ENCODE measurements at places on chromosomes 5 and 9. TPM values are rescaled to one million over a fixed set of nuclear protein-coding genes. Genes with fewer than 3 reads are reported as not detected.

Gene BNC2
- total RNA-seq = 11.7 TPM

Gene LCN12
- total RNA-seq = 0.55 TPM

Gene TMEM232
- not detected for total RNA-seq

Gene SPINK1
- total RNA-seq = not detected

DNA sequence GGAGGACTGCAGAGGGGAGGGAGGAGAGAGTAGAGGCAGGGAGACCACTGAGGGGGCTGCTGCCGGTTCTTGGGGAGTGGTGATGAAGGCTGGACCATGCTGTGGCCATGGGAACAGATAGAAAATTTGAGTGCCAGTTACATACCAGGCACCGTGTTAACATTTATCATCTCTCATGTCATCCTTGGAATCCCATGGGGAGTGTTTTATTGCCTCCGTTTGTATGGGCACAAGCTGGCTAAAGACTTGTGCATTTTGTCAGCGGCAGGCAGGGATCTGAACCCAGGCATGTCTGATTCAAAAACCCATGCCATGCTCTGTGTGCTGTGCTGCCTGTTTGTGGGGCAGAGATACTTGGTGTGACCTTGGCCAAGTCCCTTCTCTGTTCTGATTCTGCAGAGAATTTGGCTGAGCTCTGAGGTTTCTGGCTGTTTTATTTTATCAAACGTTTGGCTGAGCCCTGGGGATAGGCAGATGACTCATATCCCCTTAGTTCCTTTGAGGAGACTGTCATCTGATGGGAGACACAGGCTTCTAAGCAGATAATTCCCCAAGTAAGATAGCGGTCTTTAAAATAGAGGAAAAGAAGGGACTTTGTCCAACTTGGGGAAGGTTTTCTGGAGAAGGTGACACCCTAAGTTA lies 22.2 kb downstream of the COL27A1 start:
- DNase-seq = peak; percentile 60

DNA sequence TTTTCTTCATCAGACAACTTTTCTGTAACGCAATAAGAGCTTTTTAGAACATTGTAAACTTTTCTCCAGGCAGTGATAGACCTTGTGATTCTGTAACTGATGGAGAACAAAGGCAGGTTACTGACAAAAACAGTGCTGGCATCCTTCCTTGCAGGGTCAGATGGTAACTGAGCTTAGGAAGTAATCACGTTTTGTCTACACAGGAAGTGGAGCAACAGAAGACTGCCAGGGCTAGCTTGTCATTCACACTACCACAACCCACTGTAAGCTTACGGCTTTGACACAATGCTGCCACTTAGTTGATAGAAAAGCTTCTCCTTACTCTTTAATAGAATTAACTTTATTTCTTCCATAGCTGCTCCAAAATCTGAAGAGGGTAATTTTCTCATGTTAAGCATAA lies 46.8 kb downstream of the FBN2 start:
- no peak for DNase-seq

DNA sequence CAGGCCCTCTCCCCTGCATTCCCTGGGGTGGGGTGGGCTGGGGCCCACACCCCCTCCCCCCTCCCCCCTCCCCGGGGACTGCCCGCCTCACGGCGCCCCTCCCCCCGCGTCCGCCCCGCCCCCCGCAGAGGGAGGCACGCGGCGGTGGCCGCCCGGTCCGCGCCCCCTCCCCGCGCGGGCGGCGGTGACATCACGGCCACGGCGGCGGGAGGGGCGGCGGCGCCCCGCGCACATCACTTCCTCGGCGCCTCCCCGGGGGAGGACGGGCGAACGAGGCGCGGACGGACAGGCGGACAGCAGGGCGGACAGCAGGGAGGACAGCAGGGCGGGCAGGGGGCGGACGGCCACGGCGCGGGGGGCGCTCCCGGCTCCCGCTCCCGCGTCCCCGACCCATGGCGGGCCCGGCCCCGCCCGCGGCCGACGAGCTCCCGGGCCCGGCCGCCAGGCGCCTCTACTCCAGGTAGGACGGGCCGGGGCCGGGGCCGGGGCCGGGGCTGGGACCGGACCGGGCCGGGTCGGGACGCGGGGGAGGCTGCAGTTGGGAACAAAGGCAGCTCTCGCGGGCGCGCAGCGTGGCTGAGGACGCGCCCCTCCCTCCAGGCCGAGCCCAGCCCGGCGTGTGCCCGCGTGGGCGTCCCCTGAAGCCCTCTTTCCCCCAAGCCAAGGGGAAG lies at the start of gene GPSM1:
Gene GPSM1, plus strand, starts transcription at position 236 of the 671 bp plus-strand sequence. Its CDS starts 157 bp downstream, at position 393.
- DNase-seq = peak; percentile 38

DNA sequence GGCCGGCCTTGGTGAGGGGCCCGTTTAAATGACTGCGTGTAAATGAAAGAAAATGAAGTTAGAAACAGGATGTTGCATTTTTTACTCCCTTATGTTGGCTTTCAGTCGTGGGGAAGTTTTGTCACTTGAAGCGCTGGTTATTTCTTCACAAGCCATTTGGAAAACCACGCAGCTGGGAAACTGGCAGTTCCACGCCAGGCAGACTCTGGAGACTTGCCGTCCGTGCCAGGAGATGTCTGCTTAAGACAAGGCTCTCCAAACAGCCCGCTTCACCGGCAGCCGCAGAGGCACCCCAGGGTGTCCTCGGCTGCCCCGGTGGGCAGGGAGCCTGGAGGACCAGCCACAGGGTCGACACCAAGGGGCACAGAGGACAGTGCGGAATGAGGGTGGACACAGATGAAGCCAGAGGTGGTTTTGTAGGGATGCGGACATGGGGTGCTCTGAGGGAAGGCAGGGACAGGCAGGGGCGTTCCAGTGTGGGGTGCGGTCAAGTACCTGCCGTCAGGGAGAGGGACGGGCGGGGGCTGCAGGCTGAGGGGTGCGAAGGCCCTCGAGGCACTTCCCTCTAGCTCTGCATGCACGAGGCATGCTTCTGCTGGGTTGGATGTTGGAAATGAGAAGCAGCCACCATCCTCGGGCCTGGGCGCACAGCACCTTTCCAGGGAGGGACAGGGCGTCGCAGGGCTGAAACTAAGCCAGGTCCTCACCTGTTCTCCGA lies 11.1 kb upstream of the AJM1 start:
- no peak for DNase-seq

Gene SH3RF2
- 6.2 TPM for total RNA-seq

GRCh38 chr5:107516452-107517184 lies 154.1 kb downstream of the EFNA5 start:
- no peak for DNase-seq

DNA sequence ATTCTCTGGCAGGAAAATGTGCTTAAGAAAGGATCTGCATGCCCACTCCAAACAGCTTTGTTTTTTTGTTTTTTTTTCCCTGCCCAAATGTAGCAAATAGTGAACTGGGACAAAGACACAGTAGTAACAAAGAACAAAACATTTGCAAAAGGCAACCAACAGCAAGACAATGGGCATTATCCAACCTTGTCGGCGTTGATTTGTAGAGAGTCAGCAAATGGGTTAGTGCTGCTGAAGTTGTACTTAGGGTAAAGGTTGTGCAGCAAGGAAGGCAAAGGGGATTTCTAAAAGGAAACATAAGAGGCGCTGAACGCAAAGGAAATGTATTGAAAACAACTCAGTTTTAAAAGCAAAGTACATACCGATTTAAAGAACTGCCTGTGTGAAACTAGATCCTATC lies 136.2 kb downstream of the MPDZ start:
- DNase-seq = no peak

DNA sequence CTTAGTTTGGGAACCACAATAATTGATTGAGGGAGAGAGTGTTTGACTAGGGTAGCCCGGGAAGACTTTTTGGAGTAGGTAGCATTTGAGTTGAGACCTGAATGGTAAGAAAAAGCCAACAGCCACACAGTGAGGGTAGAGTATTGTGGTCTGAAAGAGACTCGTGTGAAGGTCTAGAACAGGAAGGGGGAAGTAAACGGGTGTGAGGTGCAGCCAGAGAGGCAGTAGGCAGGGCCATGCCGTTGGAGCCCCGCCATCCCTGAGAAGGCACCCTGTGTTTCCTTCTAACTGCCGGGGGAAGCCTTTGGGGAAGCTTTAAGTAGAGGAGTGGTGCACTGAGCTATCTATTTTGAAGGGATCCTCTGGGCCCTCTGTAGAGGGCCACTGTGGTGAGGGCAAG lies 3.5 kb upstream of the F2RL2 start:
- DNase-seq = no peak

DNA sequence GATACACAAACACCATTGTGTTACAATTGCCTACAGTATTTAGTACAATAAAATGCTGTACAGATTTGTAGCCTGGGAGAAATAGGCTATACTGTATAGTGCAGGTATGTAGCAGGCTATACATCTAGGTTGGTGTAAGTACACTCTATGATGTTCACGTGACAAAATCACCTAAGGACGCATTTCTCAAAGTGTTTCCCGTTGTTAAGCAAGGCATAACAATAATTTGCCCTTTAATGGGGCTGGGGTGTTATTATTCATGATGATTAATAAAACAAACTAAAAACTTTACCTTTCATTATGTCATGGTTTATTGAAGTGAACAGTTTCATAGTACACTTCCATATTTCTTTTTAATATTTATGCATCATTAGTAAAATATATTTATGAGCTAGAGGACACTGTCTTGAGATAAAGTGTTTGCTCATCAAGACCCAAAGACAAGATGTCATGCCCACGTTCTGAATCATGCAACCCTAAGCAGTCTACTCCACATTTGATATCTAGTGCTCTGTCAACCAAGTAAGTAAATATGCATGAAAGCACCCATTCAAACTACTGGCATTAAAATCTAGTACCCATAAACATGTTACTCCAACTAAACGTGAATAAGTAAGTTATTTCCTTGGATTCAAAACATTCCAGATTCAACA lies 220.5 kb downstream of the NR2F1-AS1 start:
- peak; percentile 69 for DNase-seq

- DNase-seq = no peak
Measured at GRCh38 chr9:121313458-121314152, 45.6 kb downstream of the GSN start.

Gene CTXN3
- not detected for total RNA-seq

DNA sequence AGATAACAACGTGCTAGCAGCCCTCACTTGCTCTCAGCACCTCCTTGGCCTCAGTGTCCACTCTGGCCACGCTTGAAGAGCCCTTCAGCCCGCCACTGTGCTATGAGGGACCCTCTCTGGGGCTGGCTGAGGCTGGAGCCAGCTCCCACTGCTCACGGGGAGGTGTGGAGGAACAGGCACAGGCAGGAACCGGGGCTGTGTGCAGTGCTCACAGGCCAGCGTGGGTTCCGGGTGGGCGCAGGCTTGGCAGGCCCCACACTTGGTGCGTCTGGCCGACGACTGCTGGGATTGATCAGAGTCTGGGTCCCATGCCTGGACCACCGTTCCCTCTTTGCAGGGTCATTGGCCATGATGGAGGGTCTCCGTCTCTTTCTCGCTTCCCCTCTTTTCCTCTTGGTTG lies 194.3 kb upstream of the GRAMD2B start:
- DNase-seq = no peak

GRCh38 chr9:95073042-95073607 lies 244.4 kb downstream of the FANCC start:
- DNase-seq = peak; percentile 29

DNA sequence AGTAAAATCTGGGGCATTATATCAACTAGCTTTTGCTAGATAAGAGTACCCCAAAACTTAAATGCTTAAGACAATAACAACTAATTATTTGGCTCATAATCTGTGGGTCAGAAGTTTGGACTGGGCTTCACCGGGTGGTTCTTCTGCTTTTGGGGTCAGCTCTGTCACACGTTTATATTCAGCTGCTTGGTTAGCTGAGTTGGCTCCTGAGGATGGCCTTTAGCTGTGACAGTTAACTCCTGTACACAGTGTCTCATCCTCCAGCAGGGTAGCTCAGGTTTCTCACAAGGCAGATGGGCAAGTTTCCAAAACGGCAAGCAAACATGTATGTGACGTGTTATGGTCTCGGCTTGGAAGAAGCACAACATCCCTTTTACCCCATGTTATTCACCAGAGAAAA lies 488.2 kb downstream of the TLE4 start:
- no peak for DNase-seq

GRCh38 chr5:79081779-79082178 lies 12.2 kb downstream of the BHMT2 start:
- peak; percentile 7 for DNase-seq

- DNase-seq = no peak
Measured at GRCh38 chr5:141155540-141156374, 5.9 kb downstream of the PCDHB6 start.

DNA sequence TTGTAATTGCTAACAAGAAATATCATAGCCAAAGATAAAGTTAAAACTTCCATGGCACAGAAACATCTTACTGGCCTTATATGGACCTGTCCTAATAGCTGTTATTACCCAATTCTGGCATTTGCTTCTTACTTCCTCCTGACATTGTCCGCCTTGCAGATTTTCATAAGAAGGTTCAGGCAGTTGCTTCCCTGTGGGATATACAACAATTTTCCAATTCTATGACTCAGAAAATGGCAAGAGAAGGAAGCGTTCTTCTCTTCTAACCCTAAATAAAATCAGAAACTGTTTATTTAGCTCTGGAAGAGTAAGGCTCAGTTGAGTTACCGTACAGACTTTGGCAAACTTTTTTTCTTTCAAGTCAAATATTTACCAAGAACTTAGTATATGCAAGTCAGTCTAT lies 1.7 kb downstream of the PRKAA1 start:
- DNase-seq = peak; percentile 60

- peak; percentile 81 for DNase-seq
Measured at GRCh38 chr5:171907725-171908343, 98.6 kb downstream of the FBXW11 start.

Gene CCNB1
- 134 TPM for total RNA-seq

Gene PCDHA6
- 0.35 TPM for total RNA-seq

Gene EMB
- 5.4 TPM for total RNA-seq

DNA sequence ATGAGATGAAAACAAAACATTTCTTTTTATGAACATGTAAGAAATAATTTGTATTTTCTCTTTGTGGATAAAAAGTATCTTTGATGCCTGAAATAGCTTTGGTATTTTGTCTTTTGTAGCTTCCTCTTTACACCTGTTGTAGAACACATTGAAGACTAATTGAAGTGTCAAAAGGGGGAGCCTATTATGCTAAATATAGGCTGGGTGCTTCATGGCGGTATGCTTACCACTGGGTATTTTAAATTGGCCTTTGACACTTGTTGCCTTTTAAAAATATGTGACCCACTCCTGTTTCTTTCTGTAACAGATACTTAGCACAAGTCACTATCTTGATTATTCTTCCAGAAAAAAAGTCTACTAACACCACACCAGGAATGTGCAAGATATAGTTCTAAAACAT lies 226.4 kb downstream of the KIAA0825 start:
- DNase-seq = no peak
